Activated CD4-positive, CD25-positive, alpha-beta regulatory T cell treated with anti-CD3 and anti-CD28 coated beads, Interleukin-2, amount 50 U/mL, for 72 hours (primary cell): ENCODE measurements at places on chromosomes 1 and 21.

DNA sequence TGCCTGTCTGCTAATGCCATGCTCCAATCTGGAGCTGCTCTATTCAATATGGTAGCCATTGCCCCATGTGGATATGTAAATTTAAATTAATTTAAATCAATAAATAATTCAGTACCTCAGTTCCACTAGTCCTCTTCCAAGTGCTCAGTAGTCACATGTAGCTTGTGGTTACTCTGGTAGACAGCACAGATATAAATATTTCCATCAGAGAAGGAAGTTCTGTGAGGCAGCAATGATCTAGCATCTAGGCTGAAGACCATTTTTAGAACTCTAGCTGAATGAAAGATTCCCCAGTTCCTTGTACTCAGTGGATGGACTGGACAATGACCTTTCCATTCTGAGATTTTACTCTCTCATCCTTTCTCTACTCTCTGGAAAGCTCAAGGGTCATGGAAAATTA, 25.8 kb upstream of the CAPZB start:
- DNase-seq: no peak

DNA sequence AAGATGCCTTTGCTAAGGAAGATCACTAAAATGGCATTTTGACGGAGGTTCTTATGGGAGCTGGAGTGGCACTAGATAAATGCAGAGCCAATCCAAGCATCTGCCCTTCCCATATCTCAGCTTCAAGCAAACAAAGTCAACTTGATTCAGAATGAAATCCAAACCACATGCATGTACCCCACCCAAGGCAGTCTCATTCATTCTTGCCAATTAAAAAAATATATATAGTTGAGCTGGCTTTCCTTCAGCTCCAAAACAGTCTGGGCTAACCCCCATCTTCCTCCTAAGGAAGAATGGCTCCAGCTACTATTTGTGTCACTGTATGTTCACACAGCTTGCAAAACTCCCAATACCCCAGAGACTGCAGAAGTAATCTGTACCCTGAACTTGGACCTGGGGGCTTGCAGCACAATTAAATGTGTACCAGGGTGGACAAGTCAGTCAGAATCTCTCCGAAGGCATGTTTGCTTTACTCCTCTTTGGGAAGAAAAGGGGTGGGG, 35.4 kb downstream of the GPR3 start:
- no peak for DNase-seq

DNA sequence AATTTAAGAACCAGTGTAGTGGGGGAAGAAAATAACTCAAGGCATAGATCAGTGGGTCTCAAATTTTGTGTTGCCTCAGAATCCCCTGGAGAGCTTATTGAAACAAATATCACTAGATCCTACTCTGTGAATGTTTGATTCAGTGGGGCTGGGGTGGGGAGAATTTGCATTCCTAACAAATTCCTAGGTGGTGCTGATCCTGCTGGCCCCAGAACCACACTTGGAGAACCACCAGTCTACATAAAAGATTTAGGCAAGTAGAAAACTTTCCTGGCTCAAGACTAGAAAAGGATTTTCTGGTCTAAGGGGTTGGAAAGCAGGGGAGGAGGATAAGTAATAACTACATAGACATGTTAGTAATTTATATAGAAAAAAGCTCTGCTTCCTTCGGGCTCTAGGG, 34.1 kb upstream of the C1orf21 start:
- DNase-seq: no peak

- DNase-seq: no peak
Measured at GRCh38 chr1:37999430-38000232, 5.7 kb downstream of the FHL3 start.

GRCh38 chr21:18913914-18914313, 510.3 kb upstream of the TMPRSS15 start:
- DNase-seq: no peak

- no peak for DNase-seq
Measured at GRCh38 chr21:39564200-39564599, 48.5 kb upstream of the B3GALT5 start.

DNA sequence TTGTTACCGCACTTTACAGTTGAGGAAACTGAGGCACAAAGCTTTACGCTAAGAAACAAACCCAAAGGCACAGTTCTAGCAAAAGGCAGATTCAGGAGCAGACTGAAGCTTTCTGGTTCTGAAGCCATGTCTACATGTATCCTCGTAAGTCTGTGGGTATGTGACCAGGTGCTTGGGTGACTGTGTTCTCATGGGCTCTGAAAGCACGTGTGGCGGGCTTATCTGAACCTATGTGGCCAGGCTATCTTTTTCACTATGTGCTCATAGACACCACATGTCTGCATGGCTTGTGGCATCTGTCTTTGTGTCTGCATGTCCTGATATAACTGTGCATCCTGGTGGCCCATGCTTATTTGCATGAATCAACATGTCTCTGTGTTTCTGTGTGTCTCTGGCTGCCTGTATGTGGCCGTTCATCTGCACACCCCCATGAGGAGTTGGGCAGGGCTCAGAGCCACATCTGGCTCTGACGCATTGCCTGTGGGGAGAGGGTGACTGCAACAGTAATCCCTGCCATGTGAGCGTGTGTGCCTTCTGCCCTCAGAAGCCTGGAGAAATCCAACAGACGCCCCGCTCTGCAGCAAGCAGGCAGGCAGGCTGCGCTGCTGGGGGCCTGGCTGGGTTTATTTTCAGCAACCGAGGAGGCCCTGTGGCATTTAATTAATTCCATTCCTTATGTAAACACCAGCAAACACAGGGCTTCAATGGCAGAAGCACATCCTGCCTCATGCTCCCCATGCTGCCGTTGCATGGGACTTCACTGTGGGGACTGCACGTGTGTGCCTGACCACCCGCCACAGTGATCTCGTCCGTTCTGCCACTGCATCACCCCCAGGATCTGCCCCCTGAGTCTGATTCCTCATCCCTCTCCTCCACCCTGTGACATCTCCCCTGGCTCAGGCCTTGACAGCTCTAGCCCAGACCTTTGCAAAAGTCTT, 115.4 kb downstream of the TRABD2B start:
- DNase-seq: no peak

DNA sequence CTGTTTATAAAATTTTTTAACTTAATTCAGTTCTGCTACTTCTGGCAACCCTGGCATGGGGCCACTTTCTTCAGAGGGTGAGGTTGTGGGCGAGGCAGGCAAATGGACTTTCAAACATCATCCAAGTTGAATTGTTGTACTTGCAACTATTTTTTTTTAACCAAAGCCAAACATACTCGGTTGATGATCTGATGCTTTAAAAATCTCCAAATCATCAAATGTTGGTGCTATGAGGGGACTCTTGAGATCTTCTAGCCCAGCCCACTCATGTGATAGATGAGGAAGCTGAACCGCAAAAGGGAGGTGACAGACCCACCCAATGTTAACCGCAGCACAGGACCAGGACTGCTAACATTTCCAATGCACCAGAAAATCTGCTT, 6.7 kb downstream of the SLC1A7 start:
- DNase-seq: no peak

DNA sequence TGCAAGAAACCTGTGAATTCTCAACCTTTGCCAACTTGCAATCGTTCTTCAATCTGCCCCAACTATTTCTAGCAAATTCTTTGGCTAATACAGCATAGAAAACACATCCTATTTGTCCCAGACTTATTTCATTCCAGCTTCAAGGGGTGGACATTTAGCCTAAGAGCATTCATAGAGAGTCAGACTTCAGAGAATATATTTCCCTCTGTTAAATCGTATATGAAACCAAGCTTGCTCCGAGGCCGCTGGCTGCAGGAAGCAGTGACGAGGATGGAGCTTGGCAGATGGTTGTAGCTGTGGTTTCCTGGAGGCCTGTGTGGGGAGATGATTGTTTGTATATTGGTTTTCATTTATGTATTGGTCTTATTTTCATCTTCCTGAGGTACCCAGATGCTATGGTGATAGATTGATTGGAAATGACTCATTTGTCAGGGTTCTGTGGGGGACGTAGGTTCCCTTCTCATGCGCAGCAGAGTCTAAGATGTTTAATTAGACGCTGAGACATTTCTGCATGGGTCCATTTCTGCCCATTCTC, 26.1 kb downstream of the MAN1C1 start:
- peak; percentile 45 for DNase-seq

- no peak for DNase-seq
Measured at GRCh38 chr1:69103705-69104385, 463.9 kb upstream of the LRRC7 start.

GRCh38 chr1:246104927-246105326, 402.2 kb downstream of the SMYD3 start:
- no peak for DNase-seq

GRCh38 chr1:168106274-168106673, 30.5 kb downstream of the GPR161 start:
- no peak for DNase-seq

- DNase-seq: no peak
Measured at GRCh38 chr1:203276916-203277545, 28.3 kb upstream of the BTG2 start.

DNA sequence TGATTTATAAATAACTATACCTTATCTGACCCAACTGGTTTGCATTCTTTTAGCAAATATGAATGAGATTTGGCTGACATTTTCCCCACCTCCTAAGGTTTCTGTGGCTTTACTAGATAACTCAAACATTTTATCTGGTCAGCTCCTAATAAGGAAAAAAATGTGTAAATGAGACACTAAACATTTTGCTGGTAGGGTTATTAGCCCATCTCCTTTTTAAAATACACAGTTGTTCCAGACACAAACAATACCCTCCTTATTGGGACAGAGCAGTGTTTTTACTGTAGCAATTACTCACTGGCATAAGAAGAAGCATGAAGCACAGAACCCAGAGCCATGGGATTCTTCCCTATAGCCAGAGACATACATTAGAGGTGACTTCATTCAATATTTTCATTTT, 53.8 kb upstream of the NUF2 start:
- no peak for DNase-seq

GRCh38 chr1:222441066-222441465, 106.8 kb downstream of the HHIPL2 start:
- DNase-seq: no peak

- DNase-seq: no peak
Measured at GRCh38 chr1:15876357-15877055, 29.0 kb downstream of the SPEN start.

- no peak for DNase-seq
Measured at GRCh38 chr21:27062443-27062842, 95.6 kb upstream of the ADAMTS5 start.

- no peak for DNase-seq
Measured at GRCh38 chr1:81550753-81551152, 250.0 kb upstream of the ADGRL2 start.

- DNase-seq: no peak
Measured at GRCh38 chr1:172185211-172185610, 235.3 kb upstream of the C1orf105 start.

DNA sequence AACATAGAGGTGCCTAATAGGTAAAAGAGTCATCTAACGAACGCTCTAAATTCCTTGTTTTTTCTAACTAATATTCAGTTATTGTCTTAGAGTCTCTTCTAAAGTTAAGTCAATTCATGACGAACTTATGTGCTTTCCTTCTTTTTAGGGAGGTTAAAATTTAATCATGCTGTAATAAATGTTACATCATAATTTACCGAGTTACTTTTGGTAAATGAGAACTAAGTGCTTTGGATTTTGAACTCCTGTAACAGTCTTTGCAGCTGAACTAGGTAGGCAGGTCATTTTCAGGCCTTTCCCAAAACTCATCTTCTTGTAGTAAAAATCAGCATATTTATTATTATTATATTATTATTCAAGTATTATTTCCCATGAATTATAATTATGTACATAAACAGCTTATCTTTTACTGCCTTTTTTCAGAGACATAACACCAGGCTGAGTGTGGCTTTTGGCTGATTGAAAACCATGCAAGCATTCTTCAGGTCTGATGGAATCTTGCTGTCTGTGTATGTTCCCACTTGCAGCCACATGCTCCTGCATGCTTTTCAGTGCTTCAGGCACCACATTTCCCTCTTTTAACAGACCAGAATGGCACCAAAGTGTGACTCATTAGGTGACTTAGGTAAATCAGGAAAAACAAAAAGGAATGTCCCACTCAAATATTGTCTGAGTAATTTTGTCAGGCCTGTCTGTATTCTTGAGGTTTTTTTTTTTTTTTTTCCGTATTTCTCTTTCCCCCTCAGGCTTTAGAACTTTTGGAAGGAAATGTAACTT, 81.0 kb upstream of the CD55 start:
- no peak for DNase-seq

- DNase-seq: no peak
Measured at GRCh38 chr1:2472109-2472508, 4.0 kb upstream of the PLCH2 start.

- DNase-seq: no peak
Measured at GRCh38 chr1:233689017-233689747, 75.3 kb downstream of the KCNK1 start.

- DNase-seq: no peak
Measured at GRCh38 chr1:212431644-212432043, 1.1 kb upstream of the NENF start.

DNA sequence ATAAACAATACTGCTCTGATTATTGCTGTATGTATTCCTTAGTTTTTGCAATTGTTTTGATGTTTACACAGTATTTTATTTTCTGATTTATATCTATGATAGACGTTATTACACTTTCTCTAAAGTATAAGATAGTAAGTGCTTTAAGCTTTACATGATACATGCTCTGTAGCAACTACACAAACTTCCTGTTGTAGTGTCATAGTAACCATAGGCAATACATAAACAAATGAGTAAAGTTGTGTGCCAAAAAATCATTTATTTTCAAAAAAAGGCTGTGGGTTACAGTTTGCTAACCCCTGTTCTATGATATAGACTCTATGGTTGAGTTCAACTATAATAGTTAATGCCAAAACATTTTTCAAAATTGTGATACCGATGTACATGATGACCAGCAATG, 1156.4 kb downstream of the AMY1C start:
- DNase-seq: no peak

DNA sequence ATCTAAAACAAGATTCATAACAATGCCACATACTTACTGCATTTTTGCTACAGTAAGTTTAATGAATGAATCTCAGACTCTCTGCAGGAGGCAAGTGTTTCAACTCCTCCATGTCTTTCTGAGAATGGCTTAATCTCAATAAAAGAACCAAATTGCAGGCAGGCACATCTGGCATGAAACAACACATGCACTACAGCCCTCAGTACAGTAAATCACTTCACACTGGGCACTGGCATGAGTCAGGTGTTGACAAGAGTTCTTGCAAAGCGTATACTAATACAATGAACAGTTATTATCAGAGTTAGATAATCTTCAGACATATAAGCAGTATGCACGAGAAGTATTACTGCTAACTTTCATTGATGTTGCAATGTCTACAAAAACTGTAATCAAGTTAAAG, 1386.8 kb downstream of the MRPL39 start:
- DNase-seq: no peak
